ENCODE measurements at places on chromosomes 13 and 19.

- no peak for DNase-seq
These were observed 159.3 kb downstream of the ITGBL1 start for GRCh38 chr13:101611491-101612475.

DNA sequence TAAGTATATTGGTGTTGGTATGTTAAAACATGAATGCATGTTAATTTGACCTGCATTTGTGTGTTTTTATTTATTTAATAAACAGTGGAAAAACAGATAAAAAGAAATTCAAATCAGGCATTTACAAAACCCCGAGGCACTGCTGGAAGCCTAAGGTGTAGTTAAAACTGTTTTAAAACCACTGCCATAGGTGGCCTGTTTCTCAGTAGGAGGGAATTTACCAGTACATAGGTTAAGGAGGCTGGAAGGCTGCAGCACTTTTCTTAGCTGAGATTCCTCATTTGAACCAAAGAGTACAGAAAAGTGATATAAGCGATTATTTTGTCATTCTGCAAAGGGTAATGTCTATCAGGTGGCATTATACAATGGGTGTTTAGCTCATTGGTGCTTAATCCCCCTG is 99.6 kb downstream of the PAN3 start:
- no peak for DNase-seq

DNA sequence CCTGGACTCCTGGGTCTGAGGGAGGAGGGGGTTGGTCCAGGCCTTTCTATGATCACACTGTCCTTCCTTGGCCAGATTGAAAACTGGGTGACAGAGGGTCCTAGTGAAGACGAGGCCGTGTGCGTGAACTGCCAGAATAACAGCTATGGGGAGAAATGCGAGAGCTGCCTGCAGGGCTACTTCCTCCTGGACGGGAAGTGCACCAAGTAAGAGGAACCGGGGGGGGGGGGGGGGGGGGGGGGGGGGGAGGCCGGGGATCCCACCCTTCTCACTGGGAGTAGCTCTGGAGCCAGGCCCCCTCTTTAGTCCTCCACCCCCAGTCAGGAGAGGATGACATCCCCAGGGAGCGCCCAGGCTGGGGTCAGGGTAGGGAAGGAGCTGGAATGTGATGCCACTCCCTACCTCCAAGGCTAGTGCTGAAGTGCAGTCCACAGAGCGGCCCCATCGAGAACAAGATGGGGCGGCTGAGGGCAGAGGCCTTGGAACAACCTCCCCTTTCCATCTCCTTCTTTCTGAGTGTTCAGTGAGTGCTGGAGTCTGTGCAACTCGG is 19.4 kb downstream of the CNFN start:
- DNase-seq: no peak

DNA sequence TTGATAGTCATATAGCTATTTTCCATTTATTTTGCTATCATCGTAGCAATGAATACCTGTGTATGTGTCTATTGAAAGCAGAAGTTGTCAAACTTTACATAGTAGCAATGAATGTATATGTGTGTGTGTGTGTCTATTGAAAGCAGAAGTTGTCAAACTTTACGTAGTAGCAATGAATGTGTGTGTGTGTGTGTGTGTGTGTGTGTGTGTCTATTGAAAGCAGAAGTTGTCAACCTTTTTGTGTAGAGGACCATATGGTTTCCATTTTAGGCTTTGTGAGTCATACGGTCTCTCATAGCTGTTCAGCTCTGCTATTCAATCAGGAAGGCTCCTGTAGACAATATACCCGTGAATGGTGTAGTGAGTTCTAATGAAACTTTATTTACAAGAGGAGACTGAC is 20.8 kb downstream of the NLRP4 start:
- no peak for DNase-seq

DNA sequence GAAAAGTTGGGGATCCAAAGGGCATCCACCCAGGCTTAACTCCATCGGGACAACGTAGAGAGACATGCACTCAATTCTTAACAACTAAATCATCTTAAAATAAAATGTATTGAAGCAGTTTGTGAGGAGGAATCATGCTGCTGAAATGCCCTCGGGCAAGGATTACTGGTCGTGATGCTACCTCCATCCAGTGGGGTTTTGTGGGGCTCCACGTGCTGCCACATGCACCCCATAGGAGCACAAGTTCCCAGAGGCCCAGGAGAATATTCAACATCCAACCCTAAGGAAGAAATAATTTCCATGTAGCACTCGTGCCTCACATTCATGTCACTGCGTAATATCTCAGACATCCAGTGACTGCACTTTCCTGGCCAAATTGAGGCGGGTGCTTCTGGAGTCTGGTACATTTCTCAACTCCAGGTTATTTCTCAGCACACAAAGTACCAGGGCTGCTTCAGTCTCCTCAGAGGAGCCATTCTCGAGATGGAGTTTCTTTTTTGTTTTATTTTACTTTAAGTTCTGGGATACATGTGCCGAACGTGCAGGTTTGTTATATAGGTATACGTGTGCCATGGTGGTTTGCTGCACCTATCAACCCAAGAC is 429.8 kb downstream of the FOXO1 start:
- no peak for DNase-seq

DNA sequence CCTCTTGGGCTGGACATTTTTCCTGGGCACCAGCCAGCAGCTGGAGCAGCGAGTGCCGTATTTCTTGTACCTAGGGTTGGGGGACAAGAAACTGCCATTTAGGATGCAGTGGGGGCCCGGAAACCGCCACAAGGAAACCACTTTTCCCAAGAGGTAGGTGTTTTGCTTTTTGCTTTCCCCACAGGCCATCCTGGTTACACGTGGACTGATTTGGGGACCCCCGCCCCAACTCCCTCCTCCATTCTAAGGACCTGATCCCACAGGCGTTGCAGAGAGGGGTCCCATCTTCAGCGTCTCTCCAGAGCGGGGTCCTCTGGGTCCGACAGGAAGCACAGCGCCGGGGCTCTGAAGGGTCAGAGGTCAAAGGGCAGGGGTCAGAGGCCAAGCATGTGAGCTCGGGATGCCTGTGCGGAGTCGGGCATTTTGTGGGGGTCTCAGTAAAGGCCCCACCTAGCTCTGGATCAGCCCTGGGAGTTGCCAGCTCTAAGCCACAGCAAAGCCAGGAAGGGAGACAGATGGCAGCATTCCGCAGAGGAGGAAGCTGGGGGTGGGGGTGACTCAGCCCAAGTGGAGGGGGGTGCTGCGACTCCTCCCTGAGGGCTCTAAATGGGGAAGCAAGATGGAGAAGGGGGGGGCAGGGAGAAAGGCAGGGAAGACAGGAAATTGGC is 4.3 kb downstream of the ZGLP1 start:
- DNase-seq: no peak

DNA sequence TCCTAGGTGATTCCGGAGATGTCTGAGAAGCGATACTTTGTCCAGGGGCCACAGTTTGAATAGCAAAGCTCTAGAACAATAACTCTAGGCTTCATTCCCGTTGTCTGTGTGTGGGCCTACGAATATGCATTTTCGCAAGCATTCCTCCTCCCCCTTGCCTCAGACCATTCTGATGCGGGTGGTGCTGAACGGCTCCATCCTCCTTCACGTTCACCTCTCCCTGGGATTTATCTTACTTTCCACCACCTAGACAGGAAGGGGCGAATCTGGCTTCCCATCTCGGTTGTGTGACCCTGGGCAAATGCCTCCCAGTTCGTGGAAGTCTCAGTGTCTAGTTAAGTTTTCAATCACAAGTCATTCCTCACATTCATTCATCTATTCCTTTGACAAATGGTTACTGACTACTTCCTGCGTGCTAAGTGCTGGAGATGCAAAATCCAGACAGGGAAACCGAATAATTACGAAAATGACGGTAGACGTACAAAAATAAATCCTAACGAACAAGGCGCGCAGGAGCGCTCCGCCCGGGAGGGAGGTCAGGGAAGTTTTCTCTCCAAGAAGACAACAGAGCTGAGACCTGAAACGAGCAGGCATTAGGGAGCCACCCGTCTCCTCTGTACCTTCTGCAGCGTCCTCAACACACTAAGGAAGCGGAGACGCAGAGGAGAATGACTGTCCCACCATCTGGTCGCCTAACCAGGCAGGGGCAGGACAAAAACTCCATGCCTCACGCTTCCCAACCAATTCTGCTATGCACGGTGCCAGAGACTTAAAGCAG is 1.3 kb upstream of the CNOT3 start:
- DNase-seq: no peak

DNA sequence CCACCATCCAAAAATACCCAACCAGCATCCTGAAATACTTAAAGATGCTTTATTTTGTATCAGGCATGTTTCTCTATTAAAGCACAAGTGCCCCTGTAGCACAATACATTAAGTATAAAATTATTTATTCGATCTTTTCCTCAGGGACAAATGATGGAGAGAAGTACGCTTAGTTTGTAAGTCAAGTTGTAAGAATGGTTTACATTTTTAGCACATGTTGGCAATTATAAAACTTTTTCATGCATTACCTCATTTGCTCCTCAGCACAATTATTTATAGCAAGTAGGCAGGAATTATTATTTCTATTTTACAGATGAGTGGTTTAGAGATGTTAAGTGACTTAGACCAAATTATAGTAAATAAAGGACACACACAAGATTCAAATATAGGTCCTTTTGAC is 232.6 kb upstream of the HTR2A start:
- DNase-seq: no peak

GRCh38 chr19:34217952-34218817 is 36.2 kb upstream of the GARRE1 start:
- no peak for DNase-seq

DNA sequence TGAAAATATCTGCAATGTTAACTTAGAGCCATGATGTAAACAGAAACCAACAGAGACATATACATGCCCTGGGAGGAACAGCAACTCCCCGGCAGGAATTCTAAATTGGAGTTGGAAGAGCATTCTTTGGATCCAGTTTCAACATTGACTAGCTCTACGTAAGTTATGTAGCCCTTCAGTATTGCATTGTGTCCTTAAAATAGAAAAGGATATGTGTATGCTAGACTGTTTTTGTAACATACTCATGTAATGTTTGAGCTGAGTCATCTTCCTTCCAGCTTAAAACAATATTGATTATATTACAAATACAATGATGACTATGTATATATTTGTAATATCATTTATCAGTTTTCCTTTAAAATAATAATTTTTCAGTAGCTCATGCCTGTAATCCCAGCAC is 1422.2 kb upstream of the PCDH20 start:
- DNase-seq: no peak

GRCh38 chr13:42602906-42603305 is 29.0 kb downstream of the TNFSF11 start:
- no peak for DNase-seq

DNA sequence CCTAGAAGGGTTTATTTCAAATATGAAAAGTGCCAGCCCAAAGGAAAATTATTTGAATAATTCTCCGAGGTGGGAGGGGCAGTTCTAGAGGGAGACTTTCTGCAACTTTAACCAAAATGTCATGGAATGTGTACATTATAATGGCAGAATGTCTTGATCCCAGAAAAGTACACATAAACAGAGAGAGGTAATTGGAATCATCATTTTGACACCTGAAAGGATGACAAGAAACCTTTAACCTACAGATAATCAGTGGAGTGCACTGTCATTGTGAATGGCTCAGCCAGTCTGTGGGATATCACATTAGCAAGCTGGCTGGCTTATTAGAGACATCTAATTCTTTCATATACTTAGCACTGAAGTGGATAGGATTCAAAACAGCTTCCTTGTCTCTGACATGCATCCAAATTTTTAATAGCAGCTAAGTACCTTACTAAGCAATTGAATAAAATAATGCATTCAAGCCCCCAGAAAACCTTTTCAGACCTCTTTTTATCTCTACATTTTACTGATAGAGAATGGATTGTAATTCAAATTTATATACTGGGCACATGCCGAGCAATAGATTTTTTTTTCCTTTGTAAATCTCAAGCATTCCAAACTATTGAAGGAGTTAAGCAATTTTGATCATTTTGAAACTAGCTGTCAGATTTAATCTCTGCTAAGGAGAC is 468.6 kb downstream of the COG6 start:
- DNase-seq: no peak

DNA sequence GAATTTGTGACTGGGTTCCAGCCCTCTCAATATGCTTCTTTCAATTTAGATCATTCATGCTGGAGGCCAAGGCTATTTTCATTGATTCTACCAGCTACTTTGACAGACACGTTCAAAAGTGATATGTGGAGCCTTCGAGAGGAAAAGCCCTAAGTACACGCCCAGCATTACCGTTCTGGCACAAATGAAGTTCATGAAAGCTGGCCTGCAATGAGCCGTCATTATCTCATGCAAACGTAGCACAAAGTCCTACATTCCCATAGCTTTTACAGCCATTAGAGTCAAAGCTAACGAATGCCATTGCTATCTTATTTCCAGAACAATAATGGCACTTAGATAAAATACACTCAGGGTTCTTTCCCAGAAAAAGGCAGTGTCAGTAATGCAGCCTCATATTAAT is 1237.6 kb downstream of the EFNB2 start:
- no peak for DNase-seq

DNA sequence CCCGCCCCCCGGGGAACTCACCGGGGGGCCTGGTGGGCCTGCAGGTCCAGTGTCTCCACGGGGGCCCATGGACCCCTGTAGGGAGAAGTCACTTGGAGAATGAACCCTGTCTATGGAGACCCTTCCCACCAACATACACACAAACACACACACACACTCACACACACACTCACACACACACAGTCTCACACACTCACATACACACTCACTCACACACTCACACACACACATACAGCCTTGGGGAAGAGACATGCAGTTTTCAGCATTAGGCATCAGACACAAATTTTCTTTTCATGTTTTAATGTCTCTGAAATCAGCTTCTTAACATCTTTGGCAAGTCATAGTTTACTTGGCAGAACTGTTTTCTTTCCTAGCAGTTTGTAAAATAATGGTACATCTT is 31.0 kb upstream of the OLFM2 start:
- DNase-seq: no peak

DNA sequence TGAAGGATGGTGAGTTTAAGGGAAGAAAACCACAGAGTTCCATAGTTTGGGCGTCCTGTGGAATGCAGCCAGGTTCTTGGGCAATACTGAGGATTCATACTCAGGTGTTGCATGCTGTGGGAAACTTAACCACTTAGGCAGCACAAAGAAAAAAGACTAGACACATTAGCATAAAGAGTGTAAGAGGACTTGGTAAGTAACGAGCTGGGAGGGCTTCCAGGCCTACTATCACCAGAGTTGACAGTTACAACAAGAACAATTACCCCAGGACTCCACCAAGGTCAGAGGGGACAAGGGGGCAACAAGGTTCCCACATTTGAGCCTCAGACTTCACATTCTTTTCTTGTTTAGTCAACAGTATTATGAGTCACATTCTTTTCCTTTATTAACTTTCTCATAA is 33.2 kb downstream of the KCTD12 start:
- DNase-seq: no peak

GRCh38 chr13:42548731-42549551 is 25.0 kb upstream of the TNFSF11 start:
- DNase-seq: no peak

DNA sequence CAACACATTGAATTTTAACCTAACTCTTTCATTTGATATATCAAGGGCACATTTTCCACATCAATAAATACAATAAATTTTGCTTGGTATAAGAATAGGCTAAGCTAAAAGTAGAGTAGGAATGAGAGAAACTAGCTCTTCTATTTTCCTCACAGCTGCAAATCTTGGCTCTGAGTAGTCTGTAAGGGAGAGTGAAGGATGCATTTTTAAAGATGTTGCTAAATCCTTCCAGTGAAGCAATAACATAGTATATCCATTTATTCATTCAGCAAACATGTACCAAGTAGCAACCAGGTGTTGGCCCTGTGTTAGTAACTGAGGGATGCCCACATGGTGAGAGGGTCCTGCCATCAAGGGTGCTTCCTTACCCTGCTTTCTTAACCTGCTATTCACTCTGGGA is 799.9 kb downstream of the PCDH9 start:
- DNase-seq: no peak

- no peak for DNase-seq
These were observed 34.7 kb upstream of the PEPD start for GRCh38 chr19:33556261-33556660.

GRCh38 chr19:35279374-35279773 is 3.0 kb upstream of the HAMP start:
- DNase-seq: no peak

Measured in stimulated activated CD8-positive, alpha-beta memory T cell treated with anti-CD3 and anti-CD28 coated beads, Interleukin-7, amount 100 ng/mL, for 24 hours (primary cell).